ENCODE measurements at places on chromosomes 6 and 20.

- no peak for DNase-seq
These were observed 81.7 kb upstream of the MAFB start for GRCh38 chr20:40770564-40771307.

DNA sequence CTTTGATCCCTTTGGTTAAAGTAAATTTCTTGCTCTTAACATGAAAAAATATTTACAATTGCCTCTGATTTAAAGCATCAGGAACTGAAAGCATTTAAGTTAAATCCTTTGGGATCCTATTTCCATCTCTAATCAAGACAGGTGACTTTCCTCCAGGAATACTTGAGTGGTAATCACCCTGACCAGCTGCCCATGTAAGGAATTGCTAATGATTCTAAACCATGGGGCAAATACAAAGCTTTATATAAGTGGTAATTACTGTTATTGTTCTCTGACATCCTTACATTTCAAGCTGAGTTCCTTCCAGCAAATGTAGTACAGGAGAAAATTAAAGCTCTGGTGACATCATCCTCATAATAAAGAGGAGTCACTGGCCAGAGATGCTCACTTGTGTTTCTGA is 100.6 kb downstream of the CRYBG1 start:
- DNase-seq: no peak

- peak; percentile 22 for DNase-seq
These were observed 521 bp downstream of the CDK5RAP1 start for GRCh38 chr20:33400812-33401183.

DNA sequence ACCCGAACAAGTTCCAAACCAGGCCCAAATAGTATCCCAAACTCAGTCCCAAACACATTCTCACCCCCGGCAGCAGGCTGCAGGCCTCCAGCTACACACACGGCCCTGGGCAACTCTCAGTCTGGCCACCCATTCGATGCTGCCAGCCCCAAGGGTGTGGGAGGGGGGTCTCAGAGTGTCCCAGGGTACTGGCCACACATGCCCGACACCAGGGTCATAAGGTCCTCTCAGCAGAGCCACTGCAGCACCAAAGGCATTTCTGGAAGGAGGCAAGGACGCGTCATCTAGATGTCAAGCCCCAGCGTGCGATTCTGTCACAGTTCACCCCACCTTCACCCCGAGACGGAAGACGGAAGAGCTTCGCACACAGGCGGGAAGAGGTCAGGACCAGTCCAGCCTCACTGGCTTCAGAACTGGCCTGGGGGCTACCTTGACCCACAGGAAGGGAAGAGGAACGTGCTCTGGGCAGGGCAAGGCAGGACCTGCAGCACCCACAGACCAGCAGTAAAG is 9.5 kb downstream of the MYL9 start:
- peak; percentile 38 for DNase-seq
